ENCODE measurements at places on chromosomes 4 and X. TPM values are rescaled to one million over a fixed set of nuclear protein-coding genes. Genes with fewer than 3 reads are reported as not detected.

DNA sequence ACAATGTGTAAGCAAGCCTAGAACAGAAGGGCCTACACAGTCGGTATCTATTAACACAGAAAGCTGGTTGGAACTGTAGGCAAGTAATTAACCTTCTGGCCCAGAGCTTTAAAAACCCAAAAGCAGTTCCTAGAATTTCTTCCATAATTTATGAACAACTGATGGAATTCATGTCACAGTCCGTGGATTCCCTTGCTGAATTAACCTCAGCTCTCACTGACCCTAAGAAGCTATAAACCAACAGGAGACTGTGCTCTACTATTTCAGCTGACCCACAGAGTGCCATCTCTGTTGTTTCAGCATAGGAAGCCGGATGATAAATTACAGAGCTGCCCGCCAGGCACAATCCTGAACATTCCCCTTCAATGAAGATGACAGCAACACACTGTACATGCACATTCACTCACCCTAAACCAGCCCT is 157.3 kb downstream of the PRDM5 start:
- DNase-seq, result no peak

DNA sequence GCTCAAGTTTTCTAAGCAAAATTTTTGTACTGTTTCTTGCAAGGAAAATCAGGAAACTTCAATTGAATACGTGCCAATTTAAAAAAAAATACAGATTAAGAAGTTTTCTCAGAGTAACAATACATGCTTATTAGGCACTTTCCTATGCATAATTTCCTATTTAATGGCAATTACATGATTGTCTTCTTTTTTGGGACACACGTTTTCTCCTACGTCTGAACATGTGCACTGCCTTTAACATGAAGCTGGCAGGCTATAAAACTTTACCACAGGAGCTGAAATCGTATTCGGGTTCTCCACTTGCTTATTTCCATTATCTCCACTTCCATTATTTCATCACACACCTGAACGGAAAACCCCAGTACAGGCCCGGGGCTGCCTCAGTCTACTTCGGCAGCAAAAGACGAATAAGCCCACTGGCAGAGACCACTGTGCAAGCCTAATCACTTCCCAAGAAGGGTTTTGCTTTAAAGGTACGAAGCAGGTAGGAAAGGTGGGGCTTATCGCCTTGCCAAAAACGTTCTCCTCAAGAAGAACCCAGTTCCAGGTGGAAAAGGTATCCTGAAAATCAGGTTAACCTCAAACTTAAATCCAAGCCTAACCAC is 575 bp downstream of the RCHY1 start:
- DNase-seq, result no peak

The MND1 gene
- total RNA-seq, result not detected

GRCh38 chr4:138243369-138243768 is 1.2 kb upstream of the SLC7A11 start:
- DNase-seq, result no peak

- DNase-seq, result no peak
Observed at GRCh38 chr4:80096175-80096850, 23.3 kb upstream of the ANTXR2 start.

DNA sequence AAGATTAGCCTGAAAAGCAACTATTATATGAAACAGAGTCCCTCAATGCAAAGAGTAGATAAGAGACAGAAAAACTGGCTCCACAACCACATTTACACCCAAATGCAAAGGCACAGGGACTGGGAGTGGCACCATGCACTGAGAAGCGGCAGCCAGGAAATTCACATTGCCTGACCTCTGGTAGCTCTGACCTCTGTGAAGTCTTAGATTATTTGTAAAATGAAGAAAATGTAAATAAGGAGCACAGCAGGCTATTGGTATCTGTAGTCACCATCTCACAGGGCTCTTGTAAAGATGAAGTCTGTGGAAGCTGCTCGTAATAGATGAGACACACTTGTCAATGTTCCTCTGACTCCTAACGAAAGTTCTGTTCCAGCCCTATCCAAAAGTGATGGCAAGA is 69.7 kb downstream of the FAT1 start:
- DNase-seq, result no peak

GRCh38 chrX:118420462-118420861 is 74.6 kb downstream of the WDR44 start:
- DNase-seq, result no peak

- no peak for DNase-seq
Observed at GRCh38 chrX:66012094-66012534, 27.8 kb downstream of the VSIG4 start.

The MGAT4D gene
- not detected for total RNA-seq

DNA sequence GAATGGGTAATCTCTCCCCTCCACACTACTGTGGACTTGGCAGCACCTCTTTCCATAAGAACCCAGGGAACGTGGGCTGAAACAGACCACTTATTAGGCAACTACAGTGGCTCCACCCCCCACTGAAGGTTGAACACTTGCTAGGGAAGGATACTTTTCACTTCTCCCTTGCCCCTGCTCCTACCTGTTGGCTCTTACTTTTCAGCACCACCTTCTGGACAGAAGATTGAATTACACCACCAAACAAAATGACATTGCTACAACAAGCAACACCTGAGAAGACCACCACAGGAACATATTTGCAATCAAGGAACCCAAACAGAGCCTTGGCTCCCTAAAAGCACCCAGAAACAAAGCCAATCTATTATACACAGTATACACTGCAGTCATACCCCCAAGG is 132.1 kb upstream of the CXCL13 start:
- DNase-seq, result no peak

DNA sequence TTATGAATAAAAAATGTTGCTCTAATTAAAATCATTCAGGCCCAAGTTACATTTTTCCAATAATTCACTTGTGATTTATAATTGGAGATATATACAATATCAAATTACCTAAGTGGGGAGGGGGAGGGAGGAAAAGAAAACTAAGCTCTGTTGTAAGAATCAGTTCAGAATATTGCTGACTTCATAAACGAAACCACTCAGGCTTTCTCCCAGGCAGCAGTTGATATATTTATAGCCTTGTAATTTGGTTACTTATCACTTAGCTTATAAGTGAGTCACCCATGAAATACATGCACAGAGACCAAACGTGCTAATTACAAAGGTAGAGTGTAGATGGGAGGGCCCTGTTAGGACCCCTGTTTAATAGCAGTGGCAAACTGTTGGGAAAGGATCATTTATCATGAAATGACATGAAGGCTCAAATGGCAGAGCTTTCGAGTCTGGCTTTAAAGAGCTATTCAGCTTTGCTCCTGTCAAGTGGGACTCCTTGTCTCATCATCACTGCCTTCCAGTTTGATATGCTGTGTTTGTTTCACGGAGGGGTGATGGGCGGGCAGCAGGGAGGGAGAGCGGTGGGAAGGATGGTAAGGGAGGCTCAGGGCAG is 105.6 kb upstream of the PGRMC2 start:
- DNase-seq, result no peak

GRCh38 chr4:86026720-86027119 is 333.1 kb downstream of the MAPK10 start:
- DNase-seq, result no peak

DNA sequence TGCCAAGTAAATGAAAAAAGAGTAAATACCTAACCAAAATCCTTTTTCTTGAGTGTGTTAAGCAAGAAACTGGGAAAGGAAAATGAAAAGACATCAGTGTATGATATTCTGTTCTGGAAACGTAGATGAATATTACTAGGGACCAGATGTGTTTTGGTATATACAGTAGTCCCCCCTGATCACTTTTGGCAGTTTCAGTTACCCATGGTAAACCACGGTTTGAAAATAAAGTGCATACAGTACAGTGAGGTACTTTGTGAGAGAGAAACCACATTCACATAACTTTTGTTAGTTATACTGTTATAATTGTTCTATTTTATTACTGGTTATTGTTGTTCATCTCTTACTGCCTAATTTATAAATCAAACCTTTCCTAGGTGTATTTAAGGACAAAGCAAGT is 250.9 kb downstream of the TENM3 start:
- DNase-seq, result no peak

DNA sequence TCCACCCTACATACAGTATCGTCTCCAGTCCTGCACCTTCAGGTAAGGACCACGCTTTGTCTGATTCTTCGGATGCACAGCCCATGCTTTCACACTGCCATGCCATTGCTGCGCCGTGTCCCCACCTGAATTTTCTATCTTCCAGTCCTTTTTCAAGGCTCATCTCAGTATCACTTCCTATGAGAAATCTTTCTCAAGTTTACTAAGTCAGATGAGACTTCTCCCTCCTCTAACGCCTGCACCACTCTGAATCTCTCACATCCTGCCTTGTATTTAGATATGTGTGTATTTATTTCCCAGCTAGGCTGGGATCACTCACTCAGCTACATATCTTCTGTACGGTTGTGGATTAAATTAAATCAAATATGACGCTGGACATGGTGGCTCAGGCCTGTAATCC is 116.8 kb downstream of the SMIM20 start:
- no peak for DNase-seq

DNA sequence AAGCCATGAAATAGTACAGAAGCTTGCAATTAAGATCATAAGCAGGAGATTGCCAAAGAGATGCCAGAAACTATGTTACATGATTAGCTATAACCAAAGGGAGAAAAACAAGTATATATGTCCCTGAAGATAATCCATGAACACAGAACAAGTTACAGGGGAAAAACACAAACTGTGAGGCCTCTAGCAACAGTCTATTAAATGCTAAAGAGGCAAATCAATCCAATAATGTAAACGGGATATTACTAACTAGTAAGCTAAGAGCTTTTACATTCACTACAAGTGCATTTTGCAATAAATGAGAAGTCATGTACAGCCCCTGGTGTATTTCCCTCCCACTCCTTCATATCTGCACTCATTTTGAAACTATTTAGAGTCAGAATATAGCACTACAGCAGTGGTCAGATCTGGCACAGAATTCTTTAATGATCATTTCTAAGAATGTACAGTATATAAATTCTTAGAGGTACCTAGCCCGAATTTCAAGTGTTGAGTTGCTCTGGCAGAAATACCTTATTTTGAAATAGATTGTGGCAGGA is 449.8 kb upstream of the SMIM31 start:
- DNase-seq, result no peak

The TCEANC gene
- total RNA-seq, result 3.2 TPM
